Activated naive CD4-positive, alpha-beta T cell treated with anti-CD3 and anti-CD28 coated beads, Interleukin-2, amount 50 U/mL, for 16 hours (primary cell): ENCODE measurements at places on chromosomes 4 and X.

DNA sequence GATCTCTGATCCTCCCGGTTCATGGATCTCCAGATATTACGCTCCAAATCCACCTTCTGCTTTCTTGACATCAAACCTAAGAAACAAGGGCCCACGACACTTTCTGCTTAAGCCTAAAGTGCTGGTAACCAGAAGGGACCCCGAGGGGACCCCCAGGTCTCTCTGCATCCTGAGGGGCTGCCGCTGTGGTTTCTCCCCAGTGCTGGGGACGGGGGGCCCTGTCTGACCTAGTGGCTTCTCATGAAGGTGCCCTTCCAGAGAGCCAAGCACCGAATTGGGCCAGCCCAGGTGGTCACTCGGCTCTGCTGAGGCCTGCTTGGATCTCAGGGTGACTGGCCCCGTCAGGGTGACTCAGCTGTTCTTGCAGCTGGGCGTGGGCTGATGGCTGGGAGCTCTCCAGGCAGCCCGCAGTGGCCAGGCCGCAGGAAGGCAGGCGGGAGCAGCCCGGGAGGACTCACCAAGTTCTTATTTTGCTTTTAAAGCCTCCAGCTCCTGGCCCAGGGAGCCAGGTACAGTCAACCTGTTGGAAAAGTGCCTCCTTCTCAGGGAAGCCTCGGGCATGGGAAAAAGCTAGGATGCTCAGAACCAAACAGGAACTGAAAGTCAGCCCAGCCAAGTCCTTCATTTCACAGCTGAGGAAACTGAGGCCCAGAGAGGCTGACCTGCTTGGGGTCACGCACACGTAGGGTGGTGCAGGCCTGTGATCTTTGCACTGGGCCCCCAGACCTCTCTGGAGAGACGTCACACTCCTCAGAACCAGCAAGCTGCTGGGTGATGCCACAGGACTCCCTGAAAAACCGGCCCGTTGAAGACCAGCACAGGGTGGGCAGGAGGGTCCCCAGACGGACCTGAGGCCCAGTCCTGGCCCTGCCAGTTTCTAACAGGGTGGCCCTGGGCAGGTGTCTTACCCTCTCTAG lies 16.7 kb downstream of the BLOC1S4 start:
- DNase-seq: no peak

- DNase-seq: no peak
Measured at GRCh38 chr4:111601671-111602070, 543.6 kb upstream of the FAM241A start.

DNA sequence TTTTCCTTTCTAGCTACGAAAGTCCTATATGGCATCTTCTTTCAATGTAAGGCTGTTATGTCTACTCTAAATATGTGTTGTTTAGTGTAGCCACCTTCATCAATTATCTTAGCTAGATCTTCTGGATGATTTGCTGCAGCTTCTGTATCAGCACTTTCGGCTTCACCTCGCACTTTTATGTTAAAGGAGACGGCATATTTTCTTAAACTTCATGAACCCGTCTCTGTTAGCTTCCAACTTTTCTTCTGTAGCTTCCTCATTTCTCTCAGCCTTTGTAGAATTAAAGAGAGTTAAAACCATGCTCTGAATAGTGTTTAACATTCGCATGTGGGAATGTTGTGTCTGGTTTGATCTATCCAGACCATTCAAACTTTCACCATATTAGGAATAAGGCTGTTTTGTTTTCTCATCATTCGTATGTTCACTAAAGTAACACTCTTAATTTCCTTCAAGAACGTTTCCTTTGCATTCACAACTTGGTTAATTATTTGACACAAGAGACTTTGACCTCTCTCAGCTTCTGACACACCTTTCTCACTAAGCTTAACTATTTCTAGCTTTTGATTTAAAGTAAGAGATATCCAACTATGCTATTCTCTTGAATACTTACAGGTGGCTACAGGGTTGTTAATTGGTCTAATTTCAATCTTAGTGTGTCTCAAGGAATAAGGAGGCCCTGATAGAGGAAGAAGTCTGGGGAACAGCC lies 476.8 kb downstream of the GABRG1 start:
- DNase-seq: no peak

- no peak for DNase-seq
Measured at GRCh38 chrX:136168929-136169735, 21.8 kb downstream of the FHL1 start.

DNA sequence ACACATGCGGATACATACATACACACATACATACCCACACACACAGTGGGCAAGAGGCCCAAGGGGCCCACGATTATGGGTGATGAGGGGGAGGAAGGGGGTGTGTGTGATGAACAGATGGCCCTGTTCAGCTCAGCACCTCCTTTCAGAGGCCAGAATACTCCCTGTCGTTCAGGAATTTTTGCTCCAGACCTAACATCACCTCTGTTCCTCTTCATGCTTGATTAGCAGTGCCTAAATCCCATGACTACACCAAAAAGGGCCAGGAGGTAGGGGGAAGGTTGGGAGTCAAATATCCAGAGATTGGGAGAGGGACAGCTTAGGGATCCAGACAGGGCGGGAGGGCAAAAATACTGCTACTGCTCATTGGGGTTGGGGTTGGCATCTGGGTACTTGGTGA lies 42.7 kb downstream of the SMC1A start:
- no peak for DNase-seq

DNA sequence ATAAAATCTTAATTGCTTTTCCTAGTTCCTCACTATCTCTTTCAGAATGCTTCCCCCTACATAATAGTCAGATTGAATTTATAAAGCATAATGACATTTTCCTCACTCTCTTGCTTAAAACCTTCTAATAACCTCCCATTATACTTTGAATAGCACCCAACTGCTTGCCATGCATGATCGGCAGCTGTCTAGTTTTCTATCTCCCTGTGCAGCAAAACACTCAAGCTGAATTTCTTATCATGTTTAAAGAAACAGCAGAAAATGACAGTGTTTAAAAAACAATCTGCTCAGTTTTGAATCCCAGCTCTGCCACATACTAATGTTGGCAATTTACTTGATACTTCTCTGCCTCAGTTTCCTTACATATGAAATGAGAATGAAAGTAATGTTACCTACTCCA lies 947.1 kb upstream of the HS3ST1 start:
- no peak for DNase-seq

DNA sequence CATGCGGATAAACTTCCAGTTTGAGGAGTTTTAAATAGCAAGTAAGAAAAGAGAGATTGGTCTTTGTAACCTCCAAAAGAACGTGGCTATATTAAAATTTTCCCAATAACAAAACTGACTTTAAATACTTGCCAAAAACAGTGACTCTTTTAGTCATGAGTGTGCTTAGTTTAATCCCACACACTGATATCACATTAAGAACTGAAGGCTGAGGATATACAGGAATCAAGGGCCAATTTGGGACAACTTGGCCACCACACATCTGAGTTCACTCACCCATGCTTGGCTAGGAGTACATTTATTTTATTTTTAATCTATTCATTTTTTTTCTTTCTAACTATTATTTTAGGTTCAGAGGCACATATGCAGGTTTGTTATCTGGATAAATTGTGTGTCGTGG lies 110.2 kb downstream of the APBB2 start:
- DNase-seq: no peak

DNA sequence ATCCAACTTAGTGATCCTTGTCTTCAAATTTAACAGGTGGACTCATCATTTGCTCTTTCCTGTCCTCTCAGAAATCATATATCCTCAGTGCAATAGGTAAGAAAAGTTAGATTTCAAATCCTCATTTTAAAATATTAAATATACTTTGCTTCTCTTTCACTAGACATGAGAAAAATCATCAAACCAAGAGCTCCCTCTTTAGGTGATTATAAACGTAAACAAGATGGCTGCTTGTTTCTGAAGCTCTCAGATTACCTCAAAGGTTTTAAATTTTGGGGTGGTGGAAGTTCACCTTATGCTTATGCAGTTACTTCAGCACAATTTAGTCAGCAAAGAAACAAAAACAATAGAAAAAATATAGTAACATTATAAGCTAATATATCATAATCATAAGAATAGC lies 27.3 kb downstream of the CSN3 start:
- DNase-seq: no peak

DNA sequence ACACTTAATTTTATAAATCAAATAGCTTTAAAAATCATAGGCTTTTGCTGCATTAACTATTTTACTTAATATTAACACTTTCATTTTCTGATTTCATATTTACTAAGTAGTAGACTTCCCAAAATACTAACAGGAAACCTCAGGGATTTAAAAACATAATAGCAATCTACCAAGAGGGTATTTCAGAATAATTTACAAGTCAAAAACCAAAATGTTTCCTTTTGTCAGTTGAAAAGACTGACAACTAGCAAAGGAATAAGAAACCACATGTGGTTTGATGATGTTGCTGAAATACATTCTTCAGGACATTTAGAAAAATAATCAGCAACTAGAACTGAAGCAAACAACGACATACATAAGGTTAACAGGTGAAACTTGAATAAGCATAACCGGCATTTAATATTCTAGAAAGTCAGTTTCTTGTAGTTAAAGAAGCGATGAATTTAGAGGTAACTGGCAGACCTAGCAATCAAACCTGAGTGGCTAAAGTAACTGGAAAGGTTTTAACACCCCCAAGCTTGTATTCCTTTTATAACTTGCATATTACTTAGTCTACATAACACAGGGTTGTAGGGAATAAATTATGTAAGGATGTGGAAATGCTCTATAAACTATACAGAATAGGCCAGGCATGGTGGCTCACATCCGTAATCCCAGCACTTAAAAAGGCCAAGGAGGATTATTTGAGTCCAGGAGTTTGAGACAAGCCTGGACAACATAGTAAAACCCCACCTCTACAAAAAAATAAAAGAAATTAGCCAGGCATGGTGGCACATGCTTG lies 40.0 kb downstream of the DHX15 start:
- no peak for DNase-seq

DNA sequence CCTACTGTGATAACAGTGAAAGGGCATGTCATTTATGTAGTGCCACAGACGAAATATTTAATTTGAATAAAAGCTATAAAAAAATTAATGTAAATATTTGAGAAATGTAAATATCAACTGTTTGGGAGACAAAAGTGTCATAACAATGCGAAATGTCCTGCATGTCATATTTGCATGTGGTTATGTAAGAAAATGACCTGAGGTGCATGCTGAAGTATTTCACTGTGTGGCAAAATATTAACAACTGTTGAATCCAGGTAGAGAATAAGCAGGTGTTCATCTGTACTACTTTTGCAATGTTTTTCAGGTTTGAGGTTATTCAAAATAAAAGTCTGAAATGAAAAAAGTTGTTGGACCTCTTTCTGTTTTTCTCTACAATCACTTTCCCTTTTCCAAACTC lies 30.9 kb downstream of the PROM1 start:
- no peak for DNase-seq

DNA sequence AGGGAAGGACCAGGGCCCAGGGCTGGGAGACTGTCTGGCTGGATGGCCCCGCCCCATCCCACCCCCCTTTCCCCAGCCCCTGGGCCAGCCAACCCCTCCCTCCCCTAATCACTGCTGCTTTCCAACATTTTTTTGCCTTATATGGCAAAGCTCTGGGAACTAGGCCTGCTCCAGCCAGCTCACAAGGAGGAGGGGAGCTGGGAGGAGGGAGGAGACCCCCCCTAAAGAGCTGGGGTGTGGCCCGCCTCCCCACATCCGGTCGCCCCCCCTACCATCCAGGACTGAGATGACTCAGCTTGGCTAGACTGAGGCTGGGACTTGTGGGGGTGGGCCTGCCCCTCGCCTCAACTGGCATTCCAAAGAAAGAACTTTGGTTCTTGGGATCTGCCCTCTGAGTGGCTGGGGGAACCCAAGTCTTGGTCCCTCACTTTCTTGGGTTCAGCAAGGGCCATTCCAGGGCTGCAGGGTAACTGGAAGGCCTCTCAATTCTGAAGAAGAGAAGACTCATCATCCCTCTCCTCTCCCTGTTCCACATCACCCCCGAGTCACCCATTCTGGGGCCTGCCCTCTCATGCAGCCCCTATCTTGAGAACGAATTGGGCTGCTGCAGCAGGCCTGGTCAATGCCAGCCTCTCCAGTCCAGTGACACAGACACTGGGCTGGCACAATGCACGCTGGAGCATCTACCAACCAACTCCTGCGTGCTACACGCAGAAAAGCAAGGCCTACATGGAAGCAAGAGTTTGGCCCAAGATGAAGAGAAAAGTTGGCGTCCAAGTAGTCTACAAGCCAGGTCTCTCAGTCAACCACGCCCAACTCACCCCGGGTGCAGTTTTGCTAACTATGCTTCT lies 4.8 kb downstream of the FLNA start:
- DNase-seq: peak; percentile 55

DNA sequence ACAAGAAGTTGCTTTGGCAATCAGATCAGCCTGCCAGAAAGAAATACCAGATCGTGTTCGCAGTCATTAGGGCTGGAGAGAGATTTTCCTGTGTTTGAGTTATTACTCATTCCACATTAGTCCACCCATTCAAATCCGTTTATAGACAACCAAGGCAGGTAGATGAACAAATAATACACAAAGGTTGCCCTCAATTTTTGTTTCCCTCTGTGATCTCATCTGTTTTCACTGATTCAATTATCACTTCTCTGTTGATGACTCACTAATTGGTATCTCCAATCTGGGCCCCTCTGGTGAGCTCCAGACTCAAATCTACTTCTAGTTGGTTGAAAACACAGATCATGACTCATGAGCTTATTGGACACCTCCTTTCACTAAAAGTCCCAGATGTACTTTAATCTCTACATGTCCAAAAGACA lies 54.5 kb downstream of the CHM start:
- DNase-seq: no peak

DNA sequence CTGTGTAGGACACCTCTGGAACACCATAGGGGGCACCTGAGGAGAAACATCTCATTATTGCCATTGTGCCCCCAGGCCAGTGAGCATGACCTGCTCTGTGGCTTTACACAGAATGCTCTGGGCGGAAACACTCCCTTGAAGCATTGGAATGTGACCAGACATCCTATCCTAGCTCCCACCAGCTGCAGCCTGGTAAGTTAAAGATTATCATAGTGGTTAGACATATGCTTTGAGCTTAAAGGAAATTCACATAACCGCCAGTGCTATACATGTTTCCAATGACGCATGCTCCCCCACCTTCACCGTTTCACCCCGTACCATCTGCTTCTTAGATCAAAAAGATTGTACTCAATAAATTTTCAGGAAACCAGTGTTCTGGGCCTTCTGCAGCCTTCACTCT lies 217.7 kb upstream of the CENPE start:
- no peak for DNase-seq

- no peak for DNase-seq
Measured at GRCh38 chr4:41323179-41323578, 66.5 kb downstream of the UCHL1 start.

DNA sequence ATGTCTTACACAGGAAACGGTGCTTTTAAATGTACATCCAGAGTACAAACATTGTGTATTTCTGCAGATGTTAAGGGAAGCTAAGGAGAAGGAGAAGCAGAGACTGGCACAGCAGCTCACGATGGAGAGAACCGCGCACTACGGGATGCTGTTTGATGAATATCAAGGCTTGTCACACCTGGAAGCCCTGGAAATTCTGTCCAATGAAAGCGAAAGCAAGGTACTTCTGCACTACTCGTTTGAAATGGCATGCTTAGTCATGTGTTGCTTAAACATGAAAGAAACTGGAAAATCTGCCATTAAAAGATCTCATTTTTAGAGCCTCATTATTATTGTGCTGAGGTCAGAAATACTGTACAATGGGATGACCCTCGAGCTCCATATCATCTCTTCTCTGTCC lies 47.2 kb downstream of the FAM114A1 start:
- DNase-seq: no peak

GRCh38 chr4:28350485-28350884 lies 1489.8 kb downstream of the STIM2 start:
- DNase-seq: no peak
